ENCODE measurements at places on chromosomes 1 and 21. TPM values are rescaled to one million over a fixed set of nuclear protein-coding genes. Genes with fewer than 3 reads are reported as not detected.

GBP4 gene
- 1.7 TPM for total RNA-seq

SCAMP3 gene
- total RNA-seq: 109 TPM

SPRR2F gene
- not detected for total RNA-seq

MYBPH gene
- not detected for total RNA-seq

GJC2 gene
- total RNA-seq: 0.97 TPM

TXLNA gene
- total RNA-seq: 62.7 TPM

MTMR11 gene
- 5.6 TPM for total RNA-seq

CLDN17 gene
- not detected for total RNA-seq

VWA5B1 gene
- not detected for total RNA-seq

NCMAP gene
- total RNA-seq: not detected

BTG3 gene
- 76.8 TPM for total RNA-seq

ALX3 gene
- total RNA-seq: 0.81 TPM

VSIG8 gene
- not detected for total RNA-seq

OR10Z1 gene
- not detected for total RNA-seq

AADACL3 gene
- not detected for total RNA-seq

CLCN6 gene
- total RNA-seq: 42.0 TPM

NBPF19 gene
- total RNA-seq: 13.4 TPM

CASZ1 gene
- total RNA-seq: 1.9 TPM

OR2AK2 gene
- not detected for total RNA-seq

FCRL6 gene
- 0.15 TPM for total RNA-seq

IGSF21 gene
- 4.1 TPM for total RNA-seq

LCE1B gene
- not detected for total RNA-seq
